ENCODE measurements at places on chromosomes 13 and 19.

- DNase-seq = no peak
These were observed 357 bp downstream of the RPS11 start for GRCh38 chr19:49496574-49497008.

GRCh38 chr13:50584856-50585580 is 258.5 kb downstream of the DLEU7 start:
- no peak for DNase-seq

GRCh38 chr19:5782945-5783919 is 1.3 kb downstream of the PRR22 start:
- no peak for DNase-seq

- DNase-seq = no peak
These were observed 614.5 kb downstream of the TBC1D4 start for GRCh38 chr13:74867460-74867859.

DNA sequence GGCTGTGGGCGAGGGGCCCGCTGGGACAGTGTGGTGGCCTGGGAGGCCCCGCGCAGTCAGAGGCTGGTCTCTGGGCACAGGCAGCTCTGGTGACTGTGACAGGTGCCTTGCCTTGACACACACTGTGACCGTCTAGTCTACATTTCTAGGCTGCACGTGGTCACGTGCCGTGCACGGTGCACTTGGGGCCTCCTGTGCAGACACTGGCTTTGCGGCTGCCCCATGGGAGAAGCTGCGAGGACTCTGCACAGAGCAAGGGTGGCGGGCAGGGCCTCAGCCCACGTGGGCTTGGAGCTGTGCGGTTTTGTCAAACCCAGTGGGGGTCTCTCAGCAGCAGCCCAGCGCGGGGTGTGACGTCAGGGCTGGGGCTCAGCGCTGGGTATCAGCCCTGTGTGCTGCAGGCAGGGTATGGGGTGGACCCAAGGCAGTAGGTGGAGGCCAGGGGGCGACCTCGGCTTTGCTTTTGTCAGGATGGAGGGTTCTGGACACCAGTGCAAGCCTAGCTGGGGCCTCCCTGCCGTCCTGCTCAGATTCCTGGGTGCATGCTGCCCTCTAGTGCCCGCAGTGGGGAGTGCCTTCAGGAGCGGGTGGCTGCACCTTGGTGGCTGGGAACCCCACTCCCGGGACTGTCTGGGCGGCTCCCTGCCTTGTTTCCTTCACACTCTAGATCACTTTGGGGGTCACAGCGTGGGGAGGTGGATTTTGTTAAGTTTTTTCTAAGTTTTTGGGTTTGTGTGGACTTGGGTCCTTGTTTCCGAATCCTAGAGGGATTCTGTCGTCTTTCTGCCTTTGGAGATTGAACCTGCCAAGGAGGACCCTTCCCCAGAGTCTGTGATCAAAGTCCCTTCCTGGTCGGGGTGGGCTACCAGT is 62.6 kb downstream of the KDM4B start:
- DNase-seq = peak; percentile 74

Data from NCI-H69 (cell line).